PC-3 (cell line): ENCODE measurements at places on chromosomes 11 and 22. TPM values are rescaled to one million over a fixed set of nuclear protein-coding genes. Genes with fewer than 3 reads are reported as not detected.
A peak's percentile ranks its signal among the peaks of the same experiment; 100 is the strongest.

DNA sequence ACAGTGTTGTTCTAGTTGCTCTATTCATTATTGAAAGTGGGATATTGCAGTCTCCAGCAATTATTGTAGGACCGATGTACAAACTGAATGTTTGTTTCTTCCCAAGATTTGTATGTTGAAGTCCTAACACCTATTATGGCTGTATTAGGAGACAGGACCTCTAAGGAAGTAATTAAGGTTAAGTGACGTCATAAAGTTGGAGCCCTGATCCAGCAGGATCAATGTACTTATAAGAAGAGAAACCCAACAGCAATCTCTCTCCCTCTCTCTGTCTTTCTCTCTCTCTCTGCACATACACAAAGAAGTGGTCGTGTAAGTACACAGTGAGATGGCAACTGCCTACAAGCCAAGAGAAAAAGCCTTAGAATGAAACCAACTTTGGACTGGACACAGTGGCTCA, 16.1 kb upstream of the SLC35C1 start:
- DNase-seq, result no peak

GRCh38 chr11:119706887-119707286, 22.1 kb downstream of the NECTIN1 start:
- DNase-seq, result no peak

GRCh38 chr11:6992457-6993417, 27.4 kb downstream of the ZNF214 start:
- DNase-seq, result peak; percentile 82

DNA sequence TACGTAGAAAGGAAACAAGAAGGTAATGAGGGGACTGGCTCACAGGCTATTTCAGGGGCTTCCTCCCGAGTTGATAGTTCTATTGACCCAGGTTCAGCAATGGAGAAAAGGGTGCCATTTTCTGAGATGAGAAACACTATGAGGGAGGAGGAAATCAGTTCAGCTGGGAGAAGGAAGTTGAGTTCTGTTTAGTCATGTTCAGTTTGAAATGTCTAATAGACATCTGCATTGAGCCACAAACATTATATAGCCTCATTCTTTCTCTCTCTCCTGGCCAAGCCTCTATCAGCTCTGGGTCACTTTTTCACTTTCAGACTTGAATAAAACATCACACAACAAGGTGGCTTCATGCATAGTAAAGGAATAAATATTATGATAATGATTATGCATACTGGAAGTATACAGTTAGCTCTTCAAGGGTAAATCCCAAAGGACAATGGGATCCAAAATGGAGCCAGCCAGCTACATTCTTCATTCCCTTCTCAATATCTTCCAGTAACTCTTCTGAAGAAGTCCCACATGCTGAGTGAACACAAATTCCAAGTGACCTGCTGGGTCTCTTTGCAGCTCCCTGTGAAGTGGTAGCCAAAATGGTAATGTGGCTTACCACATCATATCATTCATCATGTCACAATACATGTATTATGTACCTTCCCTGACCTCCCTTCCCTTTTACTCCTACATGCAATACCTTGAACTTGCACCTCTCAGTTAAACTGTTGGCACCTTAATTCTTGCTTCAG, 80.9 kb upstream of the CD44 start:
- DNase-seq, result no peak

- DNase-seq, result no peak
Observed at GRCh38 chr11:130315354-130315970, 745 bp upstream of the ZBTB44 start.

DNA sequence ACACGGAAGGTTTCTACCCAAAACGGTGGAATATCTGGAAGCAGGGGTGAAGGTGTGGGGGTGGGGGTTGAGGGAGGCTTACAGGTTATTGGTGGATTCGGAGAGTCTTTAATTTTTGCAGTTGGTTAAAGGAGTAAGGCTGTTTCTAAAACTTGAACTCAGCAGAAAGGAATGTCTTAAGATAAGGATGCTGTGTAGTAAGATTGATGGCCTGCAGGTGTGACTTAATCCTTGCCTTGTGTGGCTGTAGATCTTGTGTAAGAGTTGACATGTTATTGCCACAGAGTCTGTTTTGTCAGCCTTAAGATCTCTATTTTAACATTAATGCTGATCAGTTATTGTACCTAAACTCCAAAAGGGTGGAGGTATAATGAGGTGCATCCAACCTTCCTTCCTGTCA, 16.4 kb upstream of the OR6M1 start:
- no peak for DNase-seq

- DNase-seq, result no peak
Observed at GRCh38 chr11:75485742-75486141, 40.0 kb downstream of the GDPD5 start.

- DNase-seq, result no peak
Observed at GRCh38 chr22:19169002-19169946, 9.3 kb downstream of the SLC25A1 start.

GRCh38 chr11:110287537-110287936, 8.9 kb downstream of the RDX start:
- DNase-seq, result no peak

GRCh38 chr11:65743681-65744025, 23.1 kb upstream of the RNASEH2C start:
- DNase-seq, result no peak

- no peak for DNase-seq
Observed at GRCh38 chr22:17283423-17283822, 64.2 kb upstream of the ADA2 start.

DNA sequence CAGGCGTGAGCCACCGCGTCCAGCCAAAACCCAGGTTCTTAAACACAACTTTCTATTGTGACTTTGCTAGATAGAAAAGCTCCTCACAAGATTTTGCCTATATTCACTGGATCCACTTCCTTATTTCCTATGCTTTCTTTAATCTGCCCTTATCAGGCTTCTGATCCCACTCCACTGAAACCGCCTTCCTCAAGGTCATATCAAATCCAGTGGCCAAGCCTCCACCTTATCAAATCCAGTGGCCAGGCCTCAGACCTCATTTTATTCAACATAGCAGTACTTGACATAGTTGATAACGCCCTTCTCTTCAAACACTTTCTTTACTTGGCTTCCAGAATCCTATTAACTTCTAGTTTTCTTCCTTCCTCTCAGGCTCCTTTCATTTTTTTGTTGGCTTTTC, 29.5 kb downstream of the DIXDC1 start:
- no peak for DNase-seq

DNA sequence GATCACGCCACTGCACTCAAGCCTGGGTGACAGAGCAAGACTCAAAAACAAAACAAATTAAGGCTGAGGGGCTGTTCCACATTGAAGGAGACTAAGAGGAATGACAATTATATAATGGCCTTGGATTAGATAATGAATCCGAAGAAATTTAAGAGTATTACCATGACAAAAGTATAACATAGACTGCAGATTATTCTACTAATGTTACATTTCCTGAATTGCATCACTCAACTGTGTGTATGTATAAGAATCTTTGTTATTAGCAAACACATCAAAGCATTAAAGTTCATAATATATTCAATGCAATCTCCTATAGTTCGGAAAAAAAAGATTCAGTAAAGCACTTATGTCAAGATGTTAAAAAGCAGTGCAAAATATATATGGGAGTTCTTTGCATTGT, 27.5 kb downstream of the CSTF3 start:
- no peak for DNase-seq

GRCh38 chr11:60085909-60086308, 2.6 kb upstream of the MS4A2 start:
- no peak for DNase-seq

DNA sequence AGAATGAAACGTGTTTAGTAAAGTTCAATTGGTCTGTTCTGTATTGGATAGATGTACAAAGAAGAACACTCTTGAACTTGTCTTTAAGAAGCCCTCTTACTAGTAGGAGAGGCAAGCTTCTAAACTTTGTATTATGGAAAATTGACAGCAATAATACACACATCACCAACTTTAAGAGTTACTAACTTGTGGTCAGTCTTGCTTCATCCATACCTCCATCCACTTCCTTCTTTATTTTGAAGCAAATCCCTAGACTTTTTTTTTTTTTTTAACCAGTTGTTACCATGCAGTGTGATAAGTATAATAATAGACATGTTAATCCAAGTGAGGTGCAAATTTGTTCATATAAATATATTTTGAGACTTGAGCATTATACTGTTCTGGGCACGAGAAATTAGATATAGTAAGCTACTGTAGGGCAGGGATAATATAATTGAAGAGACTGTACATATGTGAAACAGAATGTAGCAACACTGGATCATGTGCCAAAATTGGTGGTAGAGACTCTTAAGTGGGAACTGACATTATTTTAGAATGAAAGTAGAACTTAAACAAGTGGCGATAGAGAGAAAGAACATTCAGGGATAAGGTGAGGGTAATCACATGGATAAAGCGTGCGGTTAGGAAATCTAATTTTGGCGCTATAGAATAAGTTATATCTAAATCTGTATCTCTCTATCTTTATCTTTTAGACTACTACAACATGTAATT, 6.5 kb downstream of the FAR1 start:
- no peak for DNase-seq

- no peak for DNase-seq
Observed at GRCh38 chr11:68066742-68067141, 27.9 kb downstream of the TCIRG1 start.

- DNase-seq, result peak; percentile 89
Observed at GRCh38 chr22:42862045-42862734, 5.1 kb upstream of the ARFGAP3 start.

- DNase-seq, result no peak
Observed at GRCh38 chr11:116579031-116579653, 193.6 kb downstream of the BUD13 start.

- no peak for DNase-seq
Observed at GRCh38 chr22:49678842-49679170, 148.9 kb downstream of the BRD1 start.

DNA sequence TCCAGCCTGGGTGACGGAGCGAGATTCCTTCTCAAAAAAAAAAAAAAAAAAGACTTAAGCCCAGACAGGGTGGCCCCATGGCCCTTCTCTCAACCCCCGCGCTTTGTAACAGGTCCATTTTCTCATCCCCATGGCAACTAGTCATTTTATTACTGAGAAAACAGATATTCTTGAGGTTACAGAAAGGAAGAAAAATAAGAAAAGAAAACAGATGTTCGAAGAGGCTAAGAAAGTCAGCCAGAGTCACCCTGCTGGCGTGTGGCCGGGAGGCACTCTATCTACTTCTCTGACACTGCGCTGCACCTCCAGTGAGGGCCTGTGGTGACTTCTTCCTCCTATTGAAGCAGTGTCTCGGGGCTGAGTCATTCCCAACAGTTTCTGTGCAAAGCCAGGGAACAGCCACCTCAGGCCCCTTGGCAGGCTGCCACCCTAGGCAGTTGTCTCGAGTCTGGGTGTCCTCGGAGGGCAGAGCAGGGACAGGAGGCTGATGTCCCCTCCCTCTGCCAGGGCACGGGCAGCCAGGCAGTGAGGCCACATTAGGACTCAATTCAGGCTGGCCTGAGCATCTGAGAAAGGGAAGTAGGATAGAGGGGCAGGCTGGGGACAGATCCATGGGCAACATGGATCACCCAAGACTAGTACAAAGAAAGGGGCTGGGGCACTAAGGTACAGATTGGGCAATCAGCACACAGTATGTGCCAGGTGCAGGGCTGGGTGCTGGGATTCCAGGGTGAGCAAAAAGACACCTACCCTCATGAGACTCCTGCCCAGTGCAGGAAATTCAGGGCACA, 16.4 kb upstream of the SYVN1 start:
- peak; percentile 98 for DNase-seq

GRCh38 chr11:8484251-8484650, 109.8 kb downstream of the STK33 start:
- no peak for DNase-seq

DNA sequence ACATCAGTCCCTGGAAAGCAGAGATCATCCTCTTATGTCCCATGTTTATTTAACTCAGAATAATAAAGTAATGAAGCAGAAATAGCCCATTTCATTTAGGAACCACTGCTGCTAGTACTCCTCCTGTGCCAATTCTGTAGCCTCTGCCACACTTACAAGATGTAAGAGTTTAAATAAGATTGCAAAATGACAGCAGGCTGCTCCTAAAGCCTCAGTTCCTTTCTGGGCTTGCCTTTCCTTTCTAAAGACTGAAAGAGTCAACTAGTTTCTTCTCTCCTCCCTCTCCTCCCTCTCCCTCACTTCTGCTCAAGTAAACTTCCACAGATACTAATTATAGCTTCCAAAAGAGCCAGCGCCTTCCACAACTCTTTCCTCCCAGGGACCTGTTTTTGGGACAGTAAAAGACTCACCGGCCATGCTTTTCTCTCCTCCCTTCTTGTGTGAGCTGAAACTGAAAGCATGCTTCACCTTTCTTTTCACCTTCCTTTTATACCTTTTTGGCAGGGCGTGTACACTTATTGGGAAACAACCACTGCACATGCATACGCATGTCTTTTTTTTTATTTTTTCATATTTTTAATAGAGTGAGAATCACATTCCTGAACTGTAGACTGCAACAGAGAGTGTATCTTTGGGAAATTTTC, 26.1 kb upstream of the CARD16 start:
- no peak for DNase-seq

DNA sequence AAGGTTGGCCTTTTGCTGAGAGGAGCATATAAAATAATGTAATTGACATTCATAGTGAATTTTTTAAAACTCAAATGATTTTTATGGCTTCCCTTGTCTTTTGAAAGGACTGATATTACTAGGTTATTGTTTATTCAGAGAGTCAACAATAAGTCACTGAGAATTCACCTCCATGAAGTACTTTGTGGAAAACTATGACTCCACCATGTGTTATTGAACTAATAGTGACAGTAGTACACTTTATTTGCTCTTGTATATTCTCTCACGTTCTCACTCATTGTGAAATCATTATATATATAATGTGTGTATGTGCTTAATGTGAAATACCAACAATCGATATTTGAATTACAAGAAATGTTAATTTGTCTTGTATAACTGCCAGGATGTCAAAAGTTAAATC, 267.4 kb upstream of the CCDC179 start:
- DNase-seq, result peak; percentile 73

DNA sequence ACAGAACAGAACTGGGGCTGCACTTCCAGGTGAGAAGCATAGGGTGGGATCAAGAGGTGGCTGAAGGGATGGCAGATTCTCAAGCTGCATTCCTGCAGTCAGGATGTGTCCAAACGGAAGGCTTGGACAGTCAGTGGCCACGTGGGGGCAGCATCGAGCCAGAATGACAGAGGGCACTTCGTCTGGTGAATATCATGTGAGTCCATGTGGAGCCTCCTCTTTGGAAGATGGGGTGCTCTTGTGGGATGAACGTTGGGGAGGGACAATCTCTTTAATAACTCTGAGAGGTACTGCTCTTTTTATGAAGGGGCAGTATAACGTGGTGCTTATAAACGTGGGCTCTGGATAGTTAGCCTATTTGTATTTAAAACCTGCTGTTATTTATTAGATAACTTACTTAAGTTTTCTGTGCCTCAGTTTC, 154.9 kb upstream of the NAV2 start:
- peak; percentile 86 for DNase-seq

- no peak for DNase-seq
Observed at GRCh38 chr22:42296381-42296853, 26.0 kb upstream of the TCF20 start.

The APOBEC3B gene
- 11.3 TPM in 2 replicates for total RNA-seq

The PATL1 gene
- total RNA-seq, result 18.1 and 23.1 TPM in 2 replicates

The SYT12 gene
- 4.8 and 5.1 TPM in 2 replicates for total RNA-seq

The PTH gene
- total RNA-seq, result not detected in 2 replicates

The SCGB1C1 gene
- total RNA-seq, result not detected in 2 replicates

The CEP126 gene
- total RNA-seq, result 1.0 and 2.5 TPM in 2 replicates

The TRPM5 gene
- total RNA-seq, result 0.06 TPM in 1 of 2 replicates, not detected in the other

The KRTAP5-8 gene
- total RNA-seq, result not detected in 2 replicates

The DEPDC7 gene
- total RNA-seq, result not detected in 2 replicates
